Lung microvascular endothelial cell (primary cell): ENCODE measurements at places on chromosomes 16 and 17. TPM values are rescaled to one million over a fixed set of nuclear protein-coding genes. Genes with fewer than 3 reads are reported as not detected.

Gene PYCARD
- 48.8 and 54.5 TPM in 2 replicates for total RNA-seq

Gene NACA2
- not detected in 2 replicates for total RNA-seq

Gene LRRC37A
- 1.3 and 2.6 TPM in 2 replicates for total RNA-seq

Gene CCDC78
- 0.40 and 0.44 TPM in 2 replicates for total RNA-seq

Gene OR4D1
- total RNA-seq = not detected in 2 replicates

Gene CYBC1
- 31.8 and 57.1 TPM in 2 replicates for total RNA-seq

- no peak for DNase-seq
Observed at GRCh38 chr16:16075488-16076422, 126.3 kb downstream of the ABCC1 start.

DNA sequence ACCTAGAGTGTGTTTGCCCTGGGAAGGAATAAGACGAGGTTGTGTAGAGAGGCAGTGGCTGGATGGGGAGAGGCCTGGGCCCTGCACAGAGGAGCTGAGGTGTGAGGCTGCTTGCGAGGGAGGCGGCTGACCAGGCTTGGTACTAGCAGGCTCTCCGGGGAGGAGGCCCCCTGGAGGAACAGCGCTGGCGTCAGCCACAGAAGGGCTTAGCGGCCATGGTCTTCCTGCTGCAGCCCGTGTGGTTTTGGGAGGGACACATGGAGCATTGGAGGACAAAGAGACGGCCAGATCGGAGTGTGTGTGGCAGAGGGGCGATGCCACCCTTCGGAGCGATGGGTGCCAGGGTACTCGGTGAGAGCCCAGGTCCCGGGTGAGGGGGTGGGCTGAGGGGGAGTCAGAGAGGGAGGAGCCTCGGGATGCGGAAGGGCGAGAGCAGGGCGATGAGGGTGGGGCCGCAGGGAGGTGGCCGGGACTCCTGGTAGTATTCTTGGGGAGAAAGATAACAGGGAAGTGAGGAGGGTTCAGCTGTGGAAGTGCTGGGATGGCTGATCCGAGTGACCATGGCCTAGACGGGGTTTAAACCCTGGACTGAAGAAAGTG lies 8.3 kb downstream of the BANP start:
- no peak for DNase-seq

DNA sequence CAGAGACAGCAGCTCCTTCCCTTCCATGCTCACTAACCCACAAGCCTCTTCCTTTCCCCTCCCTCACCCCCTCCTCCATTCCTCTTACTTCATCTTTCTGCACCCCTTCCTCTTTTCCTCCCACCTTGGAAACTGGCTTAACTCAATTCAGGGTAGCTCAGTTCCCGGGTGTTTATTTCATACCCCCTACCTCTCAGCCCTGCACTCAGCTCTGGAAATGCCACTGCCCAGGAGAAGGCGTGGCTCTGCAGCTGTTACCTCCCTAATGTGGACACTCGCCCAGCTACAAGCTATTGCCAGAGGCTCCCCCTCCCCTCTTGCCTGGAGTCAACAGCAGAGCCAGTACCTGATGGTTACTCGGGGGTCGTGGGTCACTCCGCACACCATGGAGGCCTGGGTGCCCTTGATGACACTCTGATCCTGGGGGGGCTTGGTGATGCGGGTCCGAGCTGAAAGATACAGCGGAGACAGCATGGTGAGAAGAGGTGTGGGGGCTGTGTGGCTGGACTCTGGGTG lies 118.4 kb upstream of the CDC42EP4 start:
- no peak for DNase-seq

- peak; percentile 66 for DNase-seq
Observed at GRCh38 chr16:14111713-14112538, 40.8 kb downstream of the MRTFB start.

DNA sequence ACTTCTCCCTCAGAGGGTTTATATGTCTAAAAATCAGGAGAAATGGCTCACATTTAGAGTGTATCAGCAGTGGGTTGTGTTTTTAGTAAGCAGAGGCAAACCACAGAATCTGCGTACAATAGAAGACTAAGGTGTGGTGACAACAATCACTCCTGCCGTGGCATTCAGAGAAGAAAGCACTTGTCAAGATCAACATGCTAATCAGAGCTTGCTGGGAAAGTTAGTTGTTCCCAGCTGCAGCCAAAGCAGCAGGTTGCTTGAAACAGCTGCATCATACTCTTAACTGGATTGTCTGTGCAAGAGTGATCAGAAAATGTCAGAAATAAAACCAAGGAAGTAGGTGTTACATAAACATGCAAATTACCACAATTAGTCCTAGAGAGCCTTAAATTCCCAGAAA lies 616.4 kb downstream of the CDH8 start:
- no peak for DNase-seq

- DNase-seq = no peak
Observed at GRCh38 chr16:25893332-25893731, 201.6 kb downstream of the HS3ST4 start.

GRCh38 chr16:75288181-75288580 lies 36.8 kb upstream of the BCAR1 start:
- peak; percentile 54 for DNase-seq

DNA sequence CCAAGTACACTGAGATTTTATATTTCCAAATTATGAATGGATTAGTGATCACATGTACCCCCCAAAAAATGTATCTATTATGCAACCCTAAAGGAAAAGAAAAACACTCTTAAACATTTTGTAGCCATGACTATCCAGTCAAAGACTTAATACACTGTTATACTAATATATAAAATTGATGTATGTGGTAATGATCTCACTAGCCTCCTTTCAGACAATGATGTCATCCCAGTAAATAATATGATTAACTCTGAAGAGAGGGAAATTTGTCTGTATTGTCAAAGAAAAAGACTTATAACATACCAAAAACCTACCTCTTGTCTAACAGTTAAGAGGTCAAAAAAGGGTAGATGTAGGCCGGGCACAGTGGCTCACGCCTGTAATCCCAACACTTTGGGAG lies 80.7 kb downstream of the USP32 start:
- DNase-seq = no peak
